ENCODE measurements at places on chromosomes 12 and 14.

- no peak for DNase-seq
Observed at GRCh38 chr14:24042746-24043145, 9.1 kb upstream of the CARMIL3 start.

GRCh38 chr12:120361506-120362208, 7.3 kb downstream of the MSI1 start:
- DNase-seq: no peak

DNA sequence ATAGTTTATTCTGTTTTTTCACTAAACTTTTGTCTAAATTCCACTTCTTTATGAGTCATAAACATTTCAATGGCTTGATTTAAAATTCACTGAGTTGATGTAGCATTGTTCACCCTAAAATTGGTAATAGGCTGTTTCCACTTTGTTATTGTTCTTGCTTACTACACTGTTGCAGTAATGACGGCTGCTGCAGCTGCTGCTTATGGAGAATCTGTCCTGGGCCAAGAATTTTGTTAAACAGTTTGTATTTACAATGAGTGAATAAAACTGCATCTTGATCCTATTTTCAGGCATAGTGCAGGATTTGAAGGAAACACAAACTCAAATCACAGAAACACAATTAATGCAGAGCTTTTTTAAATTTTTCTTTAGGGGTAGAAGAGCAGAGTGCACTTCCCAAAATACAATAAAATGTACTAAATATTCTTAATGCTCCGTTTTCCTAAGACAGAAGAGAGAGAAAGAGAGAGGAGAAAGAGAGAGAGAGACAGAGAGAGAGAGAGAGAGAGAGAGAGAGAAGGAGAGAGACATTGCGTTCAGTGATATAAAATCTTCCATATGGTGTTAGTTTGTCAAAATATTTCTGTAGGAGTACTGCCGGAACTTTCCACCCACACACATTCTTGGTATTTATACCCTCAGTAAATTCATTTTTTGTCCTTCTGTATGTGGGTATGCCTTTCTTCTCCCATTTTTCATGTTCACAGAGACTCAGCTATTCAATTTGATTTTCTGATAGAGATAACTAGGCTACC, 266.4 kb downstream of the LRFN5 start:
- no peak for DNase-seq

- DNase-seq: no peak
Observed at GRCh38 chr14:36161776-36162175, 14.7 kb downstream of the PTCSC3 start.

DNA sequence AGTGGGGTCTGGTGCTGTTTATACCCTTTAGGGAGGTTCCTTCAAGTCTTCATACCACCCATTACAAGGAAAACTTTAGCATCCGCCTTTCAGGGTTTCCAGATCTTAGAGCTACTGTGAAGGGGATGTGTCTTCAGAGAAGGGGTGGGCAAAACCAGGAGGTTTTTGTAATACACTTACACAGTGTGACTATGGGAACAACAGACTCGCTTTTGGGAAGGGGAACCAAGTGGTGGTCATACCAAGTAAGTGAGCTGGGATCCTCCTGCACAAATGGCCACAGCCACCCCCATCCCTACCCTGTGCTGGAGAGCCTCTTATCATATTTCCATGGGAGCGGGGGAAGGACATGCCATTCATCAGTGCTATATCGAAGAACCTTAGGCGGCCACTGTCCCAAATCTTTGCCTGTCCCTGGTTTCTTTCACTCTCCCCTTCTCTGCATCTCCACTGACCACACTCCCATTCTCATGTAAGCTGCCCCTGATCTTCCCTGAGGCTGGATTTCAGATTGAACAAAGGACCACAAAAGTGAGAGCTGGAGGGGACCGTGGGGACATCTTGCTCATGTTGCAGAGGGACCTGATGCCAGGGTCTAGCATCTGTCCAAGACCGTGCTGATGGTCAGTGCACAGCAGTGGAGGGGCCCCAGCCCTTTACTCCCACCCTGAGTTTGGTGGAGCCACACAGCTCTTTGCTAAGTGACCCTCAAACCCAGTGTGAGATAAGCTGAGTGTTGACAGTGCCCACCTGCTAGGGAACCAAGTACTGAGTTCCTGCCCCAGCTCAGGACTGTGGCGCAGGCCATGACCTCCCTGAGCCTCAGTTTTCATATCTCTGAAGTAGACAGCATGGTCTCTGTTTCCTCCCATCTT, 51.4 kb downstream of the DAD1 start:
- DNase-seq: no peak

GRCh38 chr14:104689881-104690711, 678 bp downstream of the INF2 start:
- no peak for DNase-seq

DNA sequence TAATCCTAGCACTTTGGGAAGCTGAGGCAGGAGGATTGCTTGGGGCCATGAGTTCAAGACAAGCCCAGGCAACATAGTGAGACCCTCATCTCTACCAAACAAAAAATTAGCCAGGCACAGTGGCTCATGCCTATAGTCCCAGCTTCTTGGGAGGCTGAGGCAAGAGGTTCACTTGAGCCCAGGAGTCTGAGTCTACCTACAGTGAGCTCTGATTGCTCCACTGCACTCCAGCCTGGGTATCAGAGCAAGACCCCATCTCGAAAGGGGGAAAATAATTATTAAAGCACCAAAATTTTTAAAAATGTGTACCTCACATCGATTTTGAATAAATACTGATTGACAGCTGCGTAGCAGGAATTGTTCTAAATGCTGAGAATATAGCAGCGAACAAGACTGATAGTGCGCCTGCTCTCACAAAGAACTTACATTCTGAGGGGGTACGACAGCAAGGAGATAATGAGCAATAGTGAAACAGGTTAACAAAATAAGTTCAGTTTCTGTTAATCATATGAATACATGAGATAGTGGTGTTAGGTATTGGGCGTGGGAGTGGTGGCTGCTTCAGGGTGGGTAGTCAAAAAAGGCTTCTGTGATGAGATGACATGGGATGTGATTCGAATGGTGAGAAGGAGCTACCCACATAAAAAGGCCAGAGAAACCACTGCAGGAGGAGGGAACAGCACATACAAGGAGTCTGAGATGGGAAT, 19.6 kb downstream of the HCFC2 start:
- DNase-seq: no peak

DNA sequence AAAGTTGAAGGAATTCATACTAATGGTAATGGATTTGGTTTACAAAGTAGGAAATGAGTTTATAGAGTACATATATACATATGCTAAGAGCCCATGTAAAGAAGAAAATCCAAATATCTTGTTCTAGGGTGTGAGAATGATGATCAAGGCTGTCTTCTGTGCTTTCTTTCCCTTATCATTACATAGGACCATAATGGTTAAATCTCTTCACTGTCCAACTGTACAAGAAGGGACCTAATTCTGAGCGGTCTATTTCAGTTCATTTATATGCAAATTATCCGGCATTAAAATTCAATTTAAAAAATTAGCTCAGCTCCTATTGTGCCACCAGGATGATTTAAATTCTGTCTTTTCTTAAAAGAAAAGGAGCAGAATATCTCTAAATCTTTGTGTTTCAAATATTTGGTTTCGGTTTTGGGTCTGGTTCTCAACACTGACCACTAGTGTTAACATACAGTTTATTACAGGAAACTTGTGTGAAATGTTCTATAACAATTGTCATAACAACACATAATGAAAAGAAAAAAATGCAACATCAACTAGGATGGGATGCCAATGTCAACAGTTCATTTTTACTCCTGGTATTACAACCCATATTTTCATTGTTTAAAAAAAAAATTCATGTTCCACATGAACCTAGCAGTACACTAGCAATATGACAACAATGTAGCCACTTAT, 16.8 kb downstream of the OR4K1 start:
- DNase-seq: no peak

DNA sequence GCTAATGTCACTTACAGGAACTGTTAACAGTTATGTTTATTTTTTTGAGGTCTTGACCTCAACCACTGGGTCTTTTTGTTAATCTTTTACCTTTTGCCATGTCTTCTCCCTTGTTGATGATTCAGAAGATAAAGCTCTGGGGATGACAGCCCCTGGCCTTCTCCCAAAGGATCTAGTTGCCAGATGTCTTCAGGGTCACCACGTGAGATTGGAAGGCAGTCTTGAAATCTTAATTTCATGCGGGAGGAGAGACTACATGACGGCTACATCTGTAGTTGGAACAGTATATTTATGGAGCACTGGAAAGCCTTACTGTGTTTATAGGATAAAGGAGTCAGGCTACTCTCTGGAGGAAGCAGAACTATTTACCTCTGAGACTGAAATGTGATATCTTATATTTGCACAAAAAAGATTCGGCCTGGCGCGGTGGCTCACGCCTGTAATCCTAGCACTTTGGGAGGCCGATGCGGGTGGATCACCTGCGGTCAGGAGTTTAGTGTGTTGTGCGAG, 5.6 kb downstream of the MLEC start:
- no peak for DNase-seq

Measured in stimulated activated CD8-positive, alpha-beta memory T cell treated with anti-CD3 and anti-CD28 coated beads, Interleukin-15, amount 100 ng/mL, for 4 hours (primary cell).